ENCODE measurements at places on chromosomes 6 and 20. TPM values are rescaled to one million over a fixed set of nuclear protein-coding genes. Genes with fewer than 3 reads are reported as not detected.
A peak's percentile ranks its signal among the peaks of the same experiment; 100 is the strongest.

DNA sequence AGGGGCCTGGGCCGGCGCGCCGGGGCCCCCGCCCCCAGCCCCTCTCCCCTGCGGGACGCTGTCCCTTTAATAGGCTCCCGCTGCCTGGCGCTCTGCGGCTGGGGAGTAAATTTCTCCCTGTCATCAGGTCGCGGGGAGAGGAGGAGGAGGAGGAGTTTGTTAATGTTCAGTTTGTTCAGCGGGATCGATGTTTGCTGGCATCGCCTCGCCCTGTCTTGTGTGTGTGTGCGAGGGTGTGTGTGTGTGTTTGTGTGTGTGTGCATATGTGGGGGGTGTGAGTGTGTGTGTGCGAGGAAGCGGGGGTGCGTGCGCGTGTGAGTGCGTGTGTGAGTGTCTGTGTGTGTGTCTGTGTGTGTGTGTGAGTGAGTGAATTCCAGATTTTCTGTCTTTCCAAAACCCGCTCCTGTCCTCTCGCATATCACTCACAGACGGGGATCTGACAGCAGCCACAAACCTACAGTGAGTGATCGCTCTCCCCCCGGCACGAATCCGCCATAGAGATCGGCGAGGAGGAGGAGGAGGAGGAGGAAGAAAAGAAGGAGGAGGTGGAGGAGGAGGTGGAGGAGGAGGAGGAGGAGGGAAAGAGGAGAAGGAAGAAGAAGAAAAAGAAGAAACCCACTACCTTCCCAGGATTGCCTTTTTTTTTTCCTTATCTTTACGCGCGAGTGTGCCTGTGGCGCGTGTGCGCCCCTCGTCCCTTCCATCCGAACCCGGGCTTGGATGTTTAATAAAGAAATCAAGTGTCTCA is at the start of gene TSHZ2:
TSS of gene TSHZ2 (plus strand) at position 169 of the 748 bp plus-strand sequence. CDS start 936 bp downstream, outside the sequence.
- peak; percentile 38 for DNase-seq

GRCh38 chr6:139327038-139327437 is 35.2 kb upstream of the TXLNB start:
- DNase-seq: no peak

- DNase-seq: no peak
Observed at GRCh38 chr6:53418288-53418687, 69.5 kb upstream of the ELOVL5 start.

NFYA gene
- 44.4 TPM for total RNA-seq

Measured in activated naive CD8-positive, alpha-beta T cell treated with anti-CD3 and anti-CD28 coated beads, Interleukin-2, amount 10 ng/mL, durations not matched to agents 7 days and 5 days (primary cell).